Activated CD4-positive, CD25-positive, alpha-beta regulatory T cell treated with anti-CD3 and anti-CD28 coated beads, Interleukin-2, amount 50 U/mL, for 72 hours (primary cell): ENCODE measurements at places on chromosomes 2 and 18.

DNA sequence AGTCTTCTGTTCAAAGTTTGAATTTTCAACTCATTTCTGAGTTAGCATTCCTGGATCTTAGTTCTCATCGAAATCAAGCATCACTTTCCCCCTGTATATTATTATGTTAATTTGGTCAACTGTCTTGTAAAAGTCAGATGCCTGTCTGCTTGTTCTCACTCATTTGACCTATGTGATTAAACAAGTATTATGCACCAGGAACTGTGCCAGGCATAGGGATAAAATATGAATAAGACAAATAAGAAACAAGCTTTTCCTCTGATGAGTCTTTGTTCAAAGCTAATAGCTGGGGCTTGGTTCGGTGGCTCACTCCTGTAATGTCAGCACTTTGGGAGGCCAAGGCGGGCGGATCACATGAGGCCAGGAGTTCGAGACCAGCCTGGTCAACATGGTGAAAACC lies 19.7 kb upstream of the EMILIN2 start:
- no peak for DNase-seq

GRCh38 chr2:9360701-9361100 lies 62.6 kb downstream of the ITGB1BP1 start:
- DNase-seq, result no peak

DNA sequence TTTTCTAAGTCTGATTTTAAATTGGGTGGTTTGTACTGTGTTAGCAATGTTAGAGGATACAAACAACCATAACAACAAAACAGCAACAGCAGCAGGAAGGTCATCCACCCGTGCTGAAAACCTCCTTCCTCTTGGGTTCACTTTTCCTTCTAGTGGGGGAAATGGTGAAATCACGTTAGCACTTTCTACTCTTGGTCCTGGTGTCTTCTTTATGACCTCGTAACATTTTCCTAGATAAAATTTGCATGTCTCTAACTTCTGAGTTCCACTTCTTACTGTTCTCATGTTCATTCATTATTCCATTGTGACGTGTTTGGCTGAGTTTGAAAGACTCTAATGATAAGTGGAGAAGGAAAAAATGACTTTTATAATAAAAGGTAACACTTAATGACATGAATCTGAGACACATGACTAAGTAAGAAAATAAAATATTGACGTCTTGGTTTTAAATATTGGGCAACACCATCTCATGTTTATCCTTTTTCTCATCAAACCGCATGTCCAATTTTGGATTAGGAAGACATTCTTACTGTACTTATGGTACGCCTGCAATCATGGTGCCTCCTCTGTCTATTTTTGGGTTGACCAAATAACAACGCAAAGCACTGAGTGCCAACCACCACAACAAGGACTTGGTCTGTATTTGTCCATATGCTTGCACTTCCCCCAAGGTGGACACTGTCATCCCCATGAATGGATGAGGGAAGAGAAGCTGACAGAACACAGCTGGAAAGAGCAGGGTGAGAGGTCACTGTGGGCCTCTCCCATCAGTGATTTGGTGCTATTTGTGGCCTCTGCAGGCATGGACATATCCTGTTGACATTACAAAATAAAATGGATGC lies 25.7 kb upstream of the IL1R1 start:
- DNase-seq, result no peak

- no peak for DNase-seq
Measured at GRCh38 chr2:221677688-221678087, 105.6 kb upstream of the EPHA4 start.

- DNase-seq, result no peak
Measured at GRCh38 chr2:150475479-150476250, 11.8 kb downstream of the RND3 start.
